ENCODE measurements at places on chromosomes 1 and 21.

DNA sequence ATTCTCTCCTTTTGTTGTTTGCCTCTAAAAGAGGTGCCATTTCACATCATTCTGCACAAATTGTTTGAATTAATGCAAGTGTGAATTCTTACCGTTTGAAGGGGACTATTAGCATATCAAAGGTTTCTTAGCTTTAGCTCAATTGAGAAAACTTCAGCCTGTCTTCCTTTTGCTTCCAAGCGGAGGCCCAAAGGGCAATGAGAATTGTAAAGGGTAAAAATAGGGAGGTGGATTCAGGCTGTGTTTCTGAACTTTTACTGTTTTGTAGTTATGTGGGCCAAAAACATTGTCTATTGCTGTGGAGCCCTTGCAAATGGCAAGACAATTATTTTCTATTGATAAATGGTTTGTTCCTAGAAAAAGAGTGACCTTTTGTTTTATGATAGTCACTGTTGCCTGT is 3.6 kb downstream of the ADGRL2 start:
- no peak for DNase-seq

DNA sequence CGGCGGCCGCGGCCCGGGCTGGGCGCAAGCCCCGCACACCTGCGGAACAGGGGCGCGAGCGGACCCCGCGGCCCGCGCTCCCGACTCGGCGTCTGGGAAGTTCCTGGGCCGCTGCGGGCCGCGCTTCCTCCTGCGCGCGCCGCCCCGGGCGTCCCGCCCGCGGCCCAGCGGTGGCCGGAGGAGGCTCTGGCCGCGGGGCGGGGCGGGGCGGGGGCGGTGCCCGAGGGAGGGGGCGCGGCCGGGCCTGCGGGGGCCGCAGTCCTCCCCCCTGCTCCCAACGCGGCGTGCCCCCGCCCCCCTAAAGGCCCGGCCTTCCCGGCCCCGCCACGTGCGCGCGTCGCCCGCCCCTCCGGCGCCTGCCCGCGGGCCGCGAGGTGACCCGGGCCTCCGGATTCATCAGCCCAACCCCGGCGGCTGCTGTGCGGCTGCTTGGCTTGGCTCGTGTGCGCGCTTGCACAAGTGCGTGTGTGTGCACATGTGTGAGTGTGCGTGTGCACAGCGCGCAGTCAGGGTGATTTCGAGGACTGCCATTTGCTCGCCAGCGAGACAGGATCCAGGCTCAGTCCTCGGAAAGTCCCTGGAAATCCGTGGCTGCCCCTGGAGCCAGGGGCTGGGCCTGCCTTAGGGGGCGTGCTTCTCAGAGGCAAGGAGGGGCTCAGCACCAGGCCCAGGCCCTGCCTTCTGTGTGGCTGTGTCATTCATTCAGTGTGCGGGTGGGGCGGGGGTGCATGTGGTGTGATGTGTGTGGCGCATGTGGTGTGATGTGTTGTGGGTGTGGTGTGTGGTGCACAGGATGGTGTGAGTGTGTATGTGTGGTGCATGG is at the start of gene C2CD2:
Gene C2CD2, minus strand, starts transcription at position 188 of the 823 bp plus-strand sequence. CDS start 370 bp downstream, outside the sequence.
- peak; percentile 66 for DNase-seq

GRCh38 chr1:160459687-160460086 is 59.3 kb downstream of the VANGL2 start:
- DNase-seq: no peak

GRCh38 chr1:207892764-207893163 is 18.2 kb downstream of the CD34 start:
- DNase-seq: no peak

GRCh38 chr1:27809883-27810282 is 20.7 kb upstream of the PPP1R8 start:
- no peak for DNase-seq

DNA sequence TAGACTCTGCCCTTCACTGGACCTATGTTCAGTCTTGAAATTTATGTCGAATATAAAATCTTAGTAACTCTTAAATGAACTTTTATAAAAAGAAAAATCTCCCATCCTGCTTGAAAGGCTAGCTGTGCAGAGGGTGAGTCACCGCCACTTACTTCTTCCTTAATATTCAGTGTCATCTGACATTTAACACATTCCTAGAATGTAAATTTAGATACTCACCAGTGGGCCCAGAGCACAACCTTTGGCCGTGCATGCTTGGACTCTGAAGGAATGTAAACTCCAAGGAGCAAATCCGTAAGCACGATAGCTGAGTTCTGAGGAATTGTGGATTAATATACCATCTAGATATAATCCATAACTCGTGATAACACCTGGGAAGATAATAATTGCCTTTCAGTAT is 403.3 kb downstream of the KCTD3 start:
- DNase-seq: no peak

- DNase-seq: no peak
Observed at GRCh38 chr1:67142931-67143330, 8.2 kb upstream of the C1orf141 start.

DNA sequence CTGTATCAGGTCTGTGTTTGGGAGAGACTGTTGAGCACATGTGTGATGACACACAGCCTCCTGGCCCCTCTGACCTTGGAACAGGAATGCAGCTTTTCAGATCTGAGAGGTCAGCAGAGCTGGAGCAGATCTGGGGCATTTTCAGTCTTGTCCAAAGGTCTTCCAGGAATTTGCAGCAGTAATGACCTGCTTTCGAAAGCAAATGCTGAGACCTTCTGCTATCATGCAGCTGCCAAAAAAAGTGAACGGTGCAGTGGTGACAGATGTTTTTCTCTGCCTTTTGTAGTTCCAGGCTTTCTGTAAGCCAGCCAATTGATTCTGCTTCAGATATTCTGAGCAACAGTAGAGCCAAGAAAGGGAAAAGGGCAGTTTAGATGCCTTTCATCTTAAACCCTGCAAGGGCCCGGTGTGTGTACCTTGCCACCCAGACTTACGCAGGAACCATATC is 137.8 kb upstream of the COA6 start:
- no peak for DNase-seq
